ENCODE measurements at places on chromosomes 3 and 15. TPM values are rescaled to one million over a fixed set of nuclear protein-coding genes. Genes with fewer than 3 reads are reported as not detected.

Gene SERPINI2
- total RNA-seq: 2.5 TPM

Gene SLC22A14
- not detected for total RNA-seq

Gene RAD51
- total RNA-seq: 20.3 TPM

Gene PLSCR4
- 5.2 TPM for total RNA-seq

Gene ITPKA
- 2.1 TPM for total RNA-seq

Gene CADM2
- total RNA-seq: 13.3 TPM

Gene CORO2B
- 2.8 TPM for total RNA-seq

Gene CKMT1B
- total RNA-seq: 31.4 TPM

Gene P2RY12
- not detected for total RNA-seq

Gene TRPM1
- total RNA-seq: not detected

Gene CLPX
- total RNA-seq: 40.6 TPM

Gene OIP5
- 53.1 TPM for total RNA-seq

Gene PLCL2
- 9.7 TPM for total RNA-seq

Gene GHSR
- not detected for total RNA-seq

Gene CPNE9
- total RNA-seq: 7.8 TPM

Gene NGLY1
- 34.0 TPM for total RNA-seq

Gene TRNT1
- total RNA-seq: 33.9 TPM

Gene MEGF11
- 1.3 TPM for total RNA-seq

Gene CCR3
- not detected for total RNA-seq

Gene SOX14
- 0.23 TPM for total RNA-seq

Gene CLDN11
- 8.1 TPM for total RNA-seq

Gene MME
- 76.7 TPM for total RNA-seq

Gene ALDH1A3
- total RNA-seq: 19.8 TPM

Gene SH3GL3
- total RNA-seq: 21.1 TPM

Gene FES
- total RNA-seq: 14.4 TPM

Gene PLSCR2
- not detected for total RNA-seq

Gene DLL4
- total RNA-seq: 0.31 TPM

Gene SNTN
- not detected for total RNA-seq

Gene CAMP
- total RNA-seq: not detected

Gene BHLHE40
- total RNA-seq: 2.2 TPM

Gene LSAMP
- 2.0 TPM for total RNA-seq

Gene SI
- total RNA-seq: not detected

Gene CHRFAM7A
- total RNA-seq: 2.5 TPM

Gene FOXB1
- 4.7 TPM for total RNA-seq

Gene IGF2BP2
- 87.4 TPM for total RNA-seq
